ENCODE measurements at places on chromosomes 3 and 15. TPM values are rescaled to one million over a fixed set of nuclear protein-coding genes. Genes with fewer than 3 reads are reported as not detected.

The GRIP2 gene
- 0.16 TPM for total RNA-seq

The CFAP100 gene
- not detected for total RNA-seq

The SOX14 gene
- not detected for total RNA-seq

DNA sequence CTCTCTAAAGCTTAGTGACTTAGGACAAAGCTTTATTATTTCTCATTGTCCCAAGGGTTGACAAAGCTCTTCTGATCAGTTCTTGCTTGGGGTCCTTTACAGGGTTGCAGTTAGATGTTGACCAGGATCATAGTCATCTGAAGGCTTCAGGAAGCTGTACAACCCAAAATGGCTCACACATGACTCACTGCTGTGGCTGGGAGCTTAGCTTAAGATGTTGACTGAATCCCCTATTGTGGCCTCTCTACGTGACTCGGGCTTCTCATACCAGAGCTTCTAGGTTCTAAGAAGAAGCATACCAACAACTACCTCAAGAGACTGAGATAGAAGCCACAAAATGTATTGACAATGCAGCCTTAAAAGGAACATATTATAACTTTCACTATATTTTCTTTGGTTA lies 569.6 kb upstream of the ROBO2 start:
- no peak for DNase-seq

The STRC gene
- total RNA-seq, result 0.64 TPM

DNA sequence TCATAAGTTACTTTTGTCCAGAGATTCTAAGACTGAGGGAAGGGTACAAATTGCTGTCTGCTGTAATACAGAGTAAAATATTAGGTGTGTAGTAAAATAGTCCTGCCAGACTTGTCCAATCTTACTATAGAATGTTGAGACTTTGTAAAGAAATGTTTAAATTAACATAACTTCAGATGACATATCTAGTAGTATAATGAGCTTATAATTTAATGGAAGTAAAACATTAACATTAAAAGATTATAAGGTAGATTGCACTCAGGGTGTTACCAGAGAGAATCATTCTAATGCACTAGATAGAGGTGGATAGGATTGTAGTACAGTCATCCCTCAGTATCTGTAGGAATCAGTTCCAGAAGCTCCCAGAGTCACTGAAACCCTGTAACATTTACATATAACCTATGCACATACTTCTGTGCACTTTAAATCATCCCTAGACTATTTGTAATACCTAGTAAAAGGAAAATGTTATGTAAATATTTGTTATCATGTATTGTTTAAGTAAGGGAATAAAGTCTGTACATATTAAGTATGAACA lies 130.8 kb downstream of the LMLN start:
- DNase-seq, result no peak

GRCh38 chr3:162077108-162077507 lies 580.5 kb downstream of the OTOL1 start:
- DNase-seq, result no peak

GRCh38 chr3:85482213-85482490 lies 523.4 kb downstream of the CADM2 start:
- DNase-seq, result no peak

DNA sequence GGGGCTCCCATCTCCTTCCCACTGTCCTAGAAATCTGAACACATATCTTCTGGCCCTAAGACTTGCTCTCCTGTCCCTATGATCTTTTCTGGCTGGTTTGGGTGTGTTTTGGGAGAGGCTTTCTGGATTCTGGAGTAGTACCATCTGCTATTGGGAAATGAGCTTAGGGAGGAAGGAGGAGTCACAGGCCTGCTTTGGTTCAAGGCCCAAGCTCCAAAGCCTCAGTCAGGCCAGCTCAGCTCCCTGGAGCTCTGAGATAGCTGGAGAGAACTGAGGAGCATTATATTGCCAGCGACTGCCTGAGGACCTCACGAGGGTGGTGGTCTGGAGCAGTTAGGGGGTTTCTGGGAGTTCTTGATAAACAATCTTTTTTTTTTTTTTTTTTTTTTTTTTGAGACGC lies 18.7 kb downstream of the RASGRF1 start:
- no peak for DNase-seq

GRCh38 chr3:125684199-125684598 lies 88.9 kb upstream of the OSBPL11 start:
- DNase-seq, result no peak

GRCh38 chr15:68145706-68146105 lies 59.4 kb downstream of the CALML4 start:
- no peak for DNase-seq

The RTP4 gene
- total RNA-seq, result 2.3 TPM

DNA sequence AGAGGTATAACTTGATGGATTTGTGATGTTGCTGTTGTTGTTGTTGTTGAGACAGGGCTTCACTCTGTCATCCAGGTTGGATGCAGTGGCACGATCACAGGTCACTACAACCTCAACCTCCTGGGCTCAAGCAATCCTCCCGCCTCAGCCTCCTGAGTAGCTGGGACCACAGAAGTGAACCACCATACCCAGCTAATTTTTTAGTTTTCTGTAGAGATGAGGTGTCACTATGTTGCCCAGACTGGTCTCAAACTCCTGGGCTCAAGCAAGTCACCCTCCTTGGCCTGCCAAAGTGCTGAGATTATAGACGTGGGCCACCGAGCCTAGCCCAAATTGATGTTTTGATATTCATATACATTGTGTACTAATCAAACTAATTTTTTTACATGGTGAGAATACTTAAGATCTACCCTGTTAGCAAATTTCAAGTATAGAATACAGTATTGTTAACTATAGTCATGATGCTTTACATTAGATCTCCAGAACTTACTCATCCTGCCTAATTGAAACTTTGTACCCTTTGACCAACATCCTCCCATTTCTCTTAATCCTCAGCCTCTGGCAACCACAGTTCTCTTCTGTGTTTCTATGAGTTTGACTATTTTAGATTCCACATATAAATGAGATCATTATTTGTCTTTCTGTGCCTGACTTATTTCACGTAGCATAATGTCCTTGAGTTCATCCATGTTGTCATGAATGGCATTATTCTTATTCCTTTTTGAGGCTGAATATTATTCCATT lies 23.2 kb downstream of the LMCD1 start:
- DNase-seq, result no peak

Measured in breast epithelium (tissue), 4 donors.